Stimulated activated CD4-positive, alpha-beta T cell treated with anti-CD3 and anti-CD28 coated beads, Interleukin-1b, Interleukin-23, amount 100 ng/mL, for 1 hour (primary cell): ENCODE measurements at places on chromosomes 12 and 14.

DNA sequence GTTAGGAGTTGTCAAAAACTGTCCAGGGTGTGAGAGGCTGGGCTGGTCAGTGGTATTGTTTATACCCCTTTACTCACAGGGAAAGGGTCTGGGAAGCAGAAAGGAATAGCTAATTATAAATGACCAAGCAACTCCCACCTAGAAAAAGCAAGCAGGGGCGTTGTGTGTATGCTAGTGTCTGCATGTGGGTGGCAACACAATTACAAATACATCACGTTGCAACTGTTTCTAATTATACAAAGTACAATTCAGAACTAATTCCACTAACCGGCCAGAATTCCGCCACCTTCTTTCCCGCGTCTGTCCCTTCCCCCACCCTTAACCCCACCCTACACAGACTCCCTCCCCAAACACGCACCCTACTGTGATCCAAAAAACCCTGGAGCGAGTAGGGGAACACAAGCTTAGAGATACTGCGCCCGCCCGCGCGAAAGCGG, 2.2 kb downstream of the DPF3 start:
- no peak for DNase-seq

GRCh38 chr12:30847259-30847658, 79.3 kb upstream of the TSPAN11 start:
- DNase-seq, result no peak

DNA sequence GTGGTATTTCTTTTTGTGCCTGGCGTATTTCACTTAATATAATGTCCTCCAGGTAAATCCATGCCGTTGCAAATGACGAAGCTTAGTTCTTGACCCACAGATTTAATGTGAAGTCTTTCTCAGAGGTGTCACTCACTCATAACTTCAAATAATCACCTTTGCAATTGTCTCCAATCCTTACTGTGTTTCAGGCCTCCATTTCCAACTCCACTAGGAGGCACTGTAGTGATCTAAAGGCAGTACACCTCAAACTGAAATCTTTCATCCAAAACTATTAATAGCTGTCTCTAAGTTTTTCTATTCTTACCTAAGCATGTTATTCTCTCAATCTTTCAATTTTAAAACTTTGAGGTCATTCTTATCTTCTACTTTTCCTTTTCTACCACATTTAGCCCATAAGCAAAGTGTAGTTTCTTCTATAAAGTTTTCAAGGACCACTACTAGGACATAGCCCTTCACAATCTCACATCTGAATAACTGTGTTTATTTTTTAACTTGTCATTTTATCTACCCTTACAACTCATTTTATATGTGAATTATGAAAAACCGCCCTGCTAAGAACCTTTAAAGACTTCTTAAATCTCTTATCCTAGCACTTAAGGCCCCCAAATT, 25.5 kb upstream of the FBXO34 start:
- no peak for DNase-seq

DNA sequence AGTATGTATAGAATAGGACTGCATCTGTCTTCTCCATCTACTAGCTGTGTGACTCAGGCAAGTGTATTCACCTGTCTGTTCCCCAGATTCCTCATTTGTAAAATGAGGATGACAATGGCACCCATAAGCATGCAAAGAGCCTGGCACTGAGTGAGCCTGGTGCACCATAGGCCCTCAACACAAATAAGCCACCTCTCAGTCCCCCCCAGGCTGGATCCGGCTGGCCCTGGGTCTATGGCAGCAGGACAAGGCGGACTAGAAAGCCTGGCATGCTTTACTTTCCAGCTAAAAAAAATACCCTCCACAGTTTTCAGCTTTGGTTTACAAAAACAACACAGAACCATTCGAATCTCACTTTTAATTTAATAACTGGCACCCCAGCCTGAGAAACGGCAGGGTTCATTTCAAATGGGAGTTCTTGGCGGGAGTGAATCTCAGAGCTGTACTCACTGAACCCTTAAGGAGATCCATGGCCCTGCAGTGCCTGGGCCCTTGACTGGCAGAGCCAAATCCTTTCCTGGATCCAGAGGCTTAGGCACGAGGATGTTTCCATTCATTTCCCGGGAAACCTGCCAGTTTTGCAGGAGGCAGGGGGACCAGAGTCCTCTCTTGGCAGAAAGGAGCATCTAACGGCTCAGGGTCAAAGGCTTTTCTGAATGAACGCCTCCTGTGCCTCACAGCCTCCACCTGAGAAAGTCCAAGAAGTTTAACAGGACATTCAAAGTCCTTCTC, 17.7 kb downstream of the SYNE3 start:
- DNase-seq, result no peak

GRCh38 chr14:26577711-26578110, 20.1 kb downstream of the NOVA1 start:
- DNase-seq, result no peak

DNA sequence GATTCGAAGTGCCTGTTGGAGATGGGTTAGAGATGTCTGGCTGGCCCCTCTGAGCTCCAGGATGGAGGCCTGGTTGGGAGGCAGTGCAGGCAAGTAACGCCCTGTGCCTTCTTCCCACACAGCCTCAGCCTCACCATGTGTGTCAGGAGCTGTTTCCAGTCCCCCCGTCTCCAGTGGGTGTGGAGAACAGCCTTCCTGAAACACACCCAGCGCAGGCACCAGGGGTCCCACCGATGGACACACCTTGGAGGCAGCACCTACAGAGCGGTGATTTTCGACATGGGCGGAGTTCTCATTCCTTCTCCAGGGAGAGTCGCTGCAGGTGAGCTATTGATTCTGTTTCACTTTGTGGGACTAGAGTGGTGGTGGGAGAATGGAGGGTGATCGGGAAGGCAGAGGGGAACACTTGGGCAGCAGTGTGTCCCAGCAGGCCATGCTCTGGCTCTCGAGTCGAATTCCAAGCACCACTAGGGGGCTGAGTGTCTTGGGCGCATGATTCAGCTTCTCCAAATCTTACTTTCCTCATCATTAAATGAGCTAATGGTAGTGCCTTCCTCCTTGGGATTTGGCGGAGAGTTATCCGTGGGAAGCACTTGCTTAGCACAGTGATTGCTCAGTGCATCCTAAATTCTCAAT, 6.8 kb downstream of the ACAD10 start:
- no peak for DNase-seq

GRCh38 chr14:101600336-101600890, 39.1 kb downstream of the DIO3 start:
- DNase-seq, result no peak
